Brain (organoid and tissue), 16 donors: ENCODE measurements at places on chromosomes 5 and 9. TPM values are rescaled to one million over a fixed set of nuclear protein-coding genes. Genes with fewer than 3 reads are reported as not detected.

Gene PCDHGB3
- 0.49 TPM for polyA plus RNA-seq

Gene CDKN2B-AS1
- polyA plus RNA-seq: 6.9 TPM

Gene TRIM14
- 2.5 TPM for polyA plus RNA-seq

Gene PCDHB2
- 37.5 TPM for polyA plus RNA-seq

Gene ADAM19
- polyA plus RNA-seq: 2.9 TPM

Gene PLEKHG4B
- 23.0 TPM for polyA plus RNA-seq

Gene MAMDC4
- polyA plus RNA-seq: 0.93 TPM

Gene PTAR1
- polyA plus RNA-seq: 8.9 TPM

Gene FGD3
- 6.5 TPM for polyA plus RNA-seq

Gene LEAP2
- not detected for polyA plus RNA-seq

Gene MARCOL
- not detected for polyA plus RNA-seq

Gene C5
- polyA plus RNA-seq: 2.8 TPM

Gene TRPM6
- 0.32 TPM for polyA plus RNA-seq

Gene CD180
- 0.19 TPM for polyA plus RNA-seq

Gene SARDH
- 4.7 TPM for polyA plus RNA-seq
